ENCODE measurements at places on chromosomes 1 and 21.

DNA sequence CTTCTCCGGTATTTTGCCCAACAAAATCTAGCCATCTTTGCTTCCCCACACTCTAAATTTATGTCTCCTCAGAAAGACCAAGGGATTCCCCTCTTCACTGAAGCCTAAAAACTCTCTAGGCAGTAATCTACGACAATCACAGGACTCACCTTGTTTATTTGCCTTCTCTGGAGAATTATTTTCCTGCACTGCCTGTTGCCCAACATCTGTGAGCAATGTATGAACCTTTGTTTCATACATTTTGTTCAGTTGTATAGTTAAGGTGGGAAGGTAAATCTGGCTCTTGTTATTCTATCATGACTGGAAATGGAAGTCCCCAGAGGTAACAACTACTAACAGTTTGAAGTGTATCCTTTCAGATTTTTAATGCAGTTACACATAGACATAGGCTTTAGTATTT, 2.2 kb downstream of the COPA start:
- no peak for DNase-seq

- DNase-seq: no peak
Measured at GRCh38 chr21:42269386-42269785, 45.8 kb downstream of the TFF3 start.

DNA sequence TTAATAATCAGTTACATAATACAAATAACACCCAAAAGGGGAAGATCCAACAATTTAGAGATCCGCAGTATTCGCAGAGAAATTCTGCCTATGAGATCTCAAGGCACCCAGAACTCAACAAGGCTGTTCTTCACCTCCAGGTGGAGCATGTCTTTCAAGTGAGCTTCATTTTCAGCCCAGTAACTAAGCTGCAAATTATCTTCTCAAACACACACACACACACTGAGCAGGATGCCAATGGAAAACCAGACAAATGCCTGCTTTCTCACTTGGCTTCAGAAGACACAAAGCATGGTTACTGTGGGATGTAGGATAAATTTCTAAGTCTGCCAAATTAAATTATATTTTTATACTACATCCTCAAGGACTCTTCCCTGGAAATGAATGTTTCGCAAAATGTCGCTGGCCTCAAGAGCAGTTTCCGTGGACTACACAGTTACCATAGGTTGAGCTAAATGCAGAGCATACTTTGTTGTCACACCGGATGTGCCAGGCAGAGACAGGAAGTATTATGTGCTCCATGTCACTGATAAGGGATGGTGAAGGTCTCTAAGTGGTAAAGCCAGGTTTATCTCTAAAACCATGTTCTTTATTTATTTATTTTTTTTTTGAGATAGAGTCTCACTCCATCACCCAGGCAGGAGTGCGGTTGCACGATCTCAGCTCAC, 30.3 kb downstream of the UBR4 start:
- DNase-seq: no peak

- DNase-seq: no peak
Measured at GRCh38 chr1:233744779-233745513, 131.0 kb downstream of the KCNK1 start.

DNA sequence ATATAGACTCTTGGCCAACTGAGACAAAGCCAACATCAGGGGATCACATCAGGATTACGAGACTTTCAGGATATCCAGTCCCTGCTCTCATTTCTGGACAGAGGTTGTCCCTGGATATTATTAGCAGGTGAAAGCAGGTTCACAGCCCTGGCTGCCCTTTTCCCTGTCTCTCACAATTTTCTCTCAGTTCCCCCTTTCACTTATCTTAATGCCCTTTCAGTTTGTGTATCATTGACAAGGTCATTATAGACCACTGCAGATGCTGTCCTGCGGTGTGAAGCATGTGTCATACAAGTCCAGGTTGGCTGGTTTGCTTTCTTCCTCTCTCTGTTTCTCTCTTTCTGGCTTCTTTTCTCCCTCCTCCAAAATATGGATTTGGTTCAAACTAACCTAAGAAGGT, 2.1 kb upstream of the KLHDC9 start:
- no peak for DNase-seq

- peak; percentile 52 for DNase-seq
Measured at GRCh38 chr1:169105434-169106094, 926 bp upstream of the ATP1B1 start.

- no peak for DNase-seq
Measured at GRCh38 chr1:119964673-119965363, 68.5 kb upstream of the ADAM30 start.

- peak; percentile 32 for DNase-seq
Measured at GRCh38 chr1:172698224-172698623, 39.3 kb downstream of the FASLG start.

GRCh38 chr1:156075775-156076204, 6.5 kb downstream of the MEX3A start:
- no peak for DNase-seq

GRCh38 chr1:220970311-220970710, 91.1 kb downstream of the HLX start:
- DNase-seq: no peak

DNA sequence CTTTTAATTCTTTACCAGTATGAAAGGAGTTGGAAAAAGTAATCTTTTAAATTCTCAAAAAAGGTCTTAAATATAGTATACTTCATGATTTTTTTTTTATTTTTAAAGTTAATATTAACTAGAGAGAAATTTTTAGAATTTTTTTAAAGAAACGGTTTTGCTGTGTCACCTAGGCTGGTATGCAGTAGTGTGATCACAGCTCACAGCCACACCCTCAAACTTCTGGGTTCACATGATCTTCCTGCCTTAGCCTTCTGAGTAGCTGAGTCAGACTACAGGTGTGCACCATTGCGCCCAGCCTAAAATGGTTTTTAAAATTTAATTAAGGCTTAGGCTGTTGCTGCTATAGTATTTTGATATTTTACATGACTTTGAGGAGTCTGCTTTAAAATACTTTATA, 52.4 kb downstream of the TLCD4 start:
- no peak for DNase-seq

DNA sequence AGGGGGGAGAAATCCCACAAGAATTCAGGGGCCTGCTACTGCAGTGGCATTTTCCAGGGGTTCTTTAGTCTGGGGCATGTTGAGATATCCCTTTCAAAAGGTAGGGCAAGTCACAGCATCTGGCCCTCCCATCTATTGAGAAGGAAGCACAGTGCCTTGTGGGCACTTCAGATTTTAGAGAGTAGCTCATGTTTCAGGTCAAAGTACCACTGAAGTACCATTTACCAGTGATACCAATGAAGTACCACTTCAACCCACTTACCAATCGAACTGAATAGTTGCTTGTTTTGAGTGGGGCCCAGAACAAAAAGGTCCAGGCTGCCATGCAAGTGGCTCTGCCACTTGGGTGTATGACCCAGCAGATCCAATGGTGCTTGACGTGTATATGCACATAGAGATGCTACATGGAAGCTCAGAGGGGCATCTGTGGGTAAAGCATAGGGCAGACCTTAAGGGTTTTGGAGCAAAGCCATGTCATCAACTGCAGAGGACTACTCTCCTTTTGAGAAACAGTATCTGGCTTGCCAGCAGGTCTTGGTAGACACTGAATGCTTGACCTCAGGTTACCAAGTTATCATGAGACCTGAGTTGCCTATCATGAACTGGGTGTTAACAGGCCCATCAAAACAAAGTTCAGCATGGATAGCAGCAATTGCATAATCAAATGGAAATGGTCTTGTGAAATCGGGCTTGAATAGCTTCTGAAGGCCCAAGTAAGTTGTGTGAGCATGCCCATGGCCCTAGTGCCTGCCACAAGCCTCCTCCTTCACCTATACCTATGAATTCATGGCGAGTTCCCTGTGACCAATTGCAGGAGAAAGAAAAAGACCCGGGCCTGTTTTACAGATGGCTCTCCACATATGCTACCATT, 23.5 kb downstream of the PLA2G2D start:
- DNase-seq: no peak

GRCh38 chr1:7299329-7299799, 471.7 kb upstream of the VAMP3 start:
- no peak for DNase-seq
